ENCODE measurements at places on chromosomes 13 and 19.

- DNase-seq = no peak
Measured at GRCh38 chr19:32471095-32471494, 65.5 kb downstream of the DPY19L3 start.

- DNase-seq = no peak
Measured at GRCh38 chr13:112877066-112877465, 91.9 kb upstream of the MCF2L start.

DNA sequence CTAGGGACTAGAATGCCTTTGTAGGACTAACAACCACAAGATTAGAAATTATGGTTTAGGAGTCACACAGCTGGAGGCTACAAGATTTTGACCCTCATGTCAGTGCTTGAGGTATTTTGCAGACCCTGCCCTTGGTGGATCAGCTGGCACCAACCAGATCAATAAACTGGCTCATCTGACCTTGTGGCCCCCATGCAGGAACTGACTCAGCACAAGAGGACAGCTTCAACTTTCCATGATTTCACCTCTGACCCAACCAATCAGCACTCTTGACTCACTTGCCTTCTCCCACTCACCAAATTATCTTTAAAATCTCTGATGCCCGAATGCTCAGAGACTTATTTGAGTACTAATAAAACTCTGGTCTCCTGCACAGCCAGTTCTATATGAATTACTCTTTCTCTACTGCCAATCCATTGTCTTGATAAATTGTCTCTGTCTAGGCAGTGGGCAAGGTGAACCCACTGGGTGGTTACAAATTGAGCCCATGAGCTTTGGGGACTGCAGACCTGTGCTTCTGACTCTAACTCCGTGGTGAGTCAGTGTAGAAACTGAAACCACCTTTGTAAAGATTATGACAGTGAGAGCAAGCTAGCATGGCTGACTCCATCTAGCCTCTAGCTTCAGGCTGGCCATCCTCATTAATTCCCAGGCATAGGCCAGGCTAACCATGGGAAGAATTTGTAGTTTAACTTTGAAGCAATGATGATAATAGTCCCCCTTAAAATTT, 33.9 kb upstream of the CEACAM8 start:
- DNase-seq = no peak

GRCh38 chr19:41203371-41203770, 10.4 kb downstream of the CYP2S1 start:
- DNase-seq = no peak

DNA sequence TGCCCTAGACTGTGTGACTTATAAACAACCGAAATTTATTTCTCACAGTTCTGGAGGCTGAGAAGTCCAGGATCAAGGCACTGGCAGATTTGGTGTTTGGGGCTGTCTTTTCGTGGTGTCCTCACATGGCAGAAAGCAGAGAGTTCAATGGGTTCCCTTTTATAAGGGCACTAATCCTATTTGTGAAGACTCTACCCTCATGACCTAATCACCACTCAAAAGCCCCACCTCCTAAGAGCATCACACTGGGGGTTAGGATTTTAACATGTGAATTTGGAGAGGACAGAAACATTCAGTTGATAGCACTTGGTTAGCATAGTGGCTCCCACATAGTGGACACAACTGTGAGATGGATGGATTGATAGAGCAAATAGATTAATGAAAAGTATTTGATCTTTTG, 21.5 kb upstream of the GPR18 start:
- DNase-seq = no peak

DNA sequence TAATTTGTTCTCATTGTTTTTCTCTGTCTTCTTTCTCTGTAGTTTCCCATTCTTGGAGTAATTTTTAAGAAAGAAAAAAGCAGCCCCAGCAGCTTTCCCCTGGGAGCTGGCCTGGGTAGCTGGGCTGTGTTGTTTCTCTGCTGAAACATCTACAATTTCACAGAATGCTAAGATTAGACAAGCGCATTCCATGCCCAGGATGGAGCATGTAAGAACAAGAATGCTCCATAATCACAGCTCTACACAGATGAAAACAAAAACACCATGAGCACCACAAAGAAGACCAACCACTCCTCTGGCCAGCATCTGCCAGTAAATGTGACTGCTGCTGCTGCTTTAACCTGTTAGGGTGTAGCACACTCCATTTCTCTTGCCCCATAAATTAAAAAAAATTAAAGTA, 239.2 kb upstream of the SLITRK1 start:
- DNase-seq = no peak

- DNase-seq = no peak
Measured at GRCh38 chr13:50170447-50171037, 155.3 kb downstream of the KCNRG start.

GRCh38 chr19:42051166-42052115, 18.6 kb downstream of the GRIK5 start:
- no peak for DNase-seq

GRCh38 chr19:35907377-35907745, 734 bp downstream of the TYROBP start:
- DNase-seq = no peak

- DNase-seq = no peak
Measured at GRCh38 chr19:44575116-44575700, 38.2 kb upstream of the IGSF23 start.

- no peak for DNase-seq
Measured at GRCh38 chr19:2259336-2259735, 3.1 kb upstream of the JSRP1 start.

DNA sequence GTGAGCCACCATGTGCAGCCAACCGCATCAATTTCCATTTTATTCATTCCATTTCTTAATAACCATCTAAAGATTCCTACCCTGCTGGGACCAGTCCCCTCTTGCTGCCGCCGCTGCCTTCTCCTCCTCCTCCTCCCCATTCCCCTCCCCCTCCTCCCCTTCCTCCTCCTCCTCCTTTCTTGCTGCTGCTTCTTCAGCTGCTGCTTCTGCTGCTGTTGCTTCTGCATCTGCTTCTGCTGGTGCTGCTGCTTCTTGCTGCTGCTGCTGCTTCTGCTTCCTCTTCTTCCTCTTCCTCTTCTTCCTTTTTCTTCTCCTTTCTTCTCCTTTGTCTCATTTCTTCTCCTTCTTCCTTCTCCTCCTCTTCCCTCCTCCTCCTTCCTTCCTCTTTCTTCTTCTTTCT, 20.0 kb upstream of the SPRYD7 start:
- DNase-seq = no peak

DNA sequence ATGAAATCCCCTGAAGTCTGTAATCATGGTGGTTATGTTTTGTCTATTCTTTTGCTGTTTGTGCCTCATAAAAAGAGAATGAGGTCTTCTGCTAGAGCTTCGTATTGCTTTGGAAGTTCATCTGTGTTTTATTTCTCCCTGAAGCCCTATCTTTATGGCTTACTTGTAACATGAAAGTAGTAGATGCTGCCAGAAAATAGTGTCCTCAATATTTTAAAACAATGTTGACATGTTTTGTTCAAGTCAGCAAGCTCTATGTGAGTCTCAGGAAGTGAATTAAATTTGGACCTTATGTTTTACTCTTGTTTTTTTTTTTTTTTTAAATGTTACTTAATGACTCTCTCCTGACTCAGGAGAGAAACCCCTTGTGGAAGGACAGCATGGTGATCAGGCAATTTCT, 130.5 kb downstream of the B3GLCT start:
- DNase-seq = no peak

DNA sequence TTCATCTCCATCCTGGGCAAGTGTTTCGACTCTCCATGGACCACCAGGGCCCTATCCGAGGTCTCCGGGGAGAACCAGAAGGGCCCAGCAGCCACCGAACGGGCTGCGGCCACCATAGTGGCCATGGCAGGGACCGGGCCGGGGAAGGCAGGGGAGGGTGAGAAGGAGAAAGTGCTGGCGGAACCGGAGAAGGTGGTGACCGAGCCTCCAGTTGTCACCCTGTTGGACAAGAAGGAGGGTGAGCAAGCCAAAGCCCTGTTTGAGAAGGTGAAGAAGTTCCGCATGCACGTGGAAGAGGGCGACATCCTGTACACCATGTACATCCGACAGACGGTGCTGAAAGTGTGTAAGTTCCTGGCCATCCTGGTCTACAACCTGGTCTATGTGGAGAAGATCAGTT, 4.7 kb upstream of the MAP2K7 start:
- no peak for DNase-seq

GRCh38 chr19:51903192-51903591, 1.6 kb downstream of the ZNF649 start:
- no peak for DNase-seq

- peak; percentile 70 for DNase-seq
Measured at GRCh38 chr19:3556978-3557460, 367 bp downstream of the MFSD12 start.

Measured in T-helper 1 cell (primary cell).